ENCODE measurements at places on chromosomes 6 and 20.

DNA sequence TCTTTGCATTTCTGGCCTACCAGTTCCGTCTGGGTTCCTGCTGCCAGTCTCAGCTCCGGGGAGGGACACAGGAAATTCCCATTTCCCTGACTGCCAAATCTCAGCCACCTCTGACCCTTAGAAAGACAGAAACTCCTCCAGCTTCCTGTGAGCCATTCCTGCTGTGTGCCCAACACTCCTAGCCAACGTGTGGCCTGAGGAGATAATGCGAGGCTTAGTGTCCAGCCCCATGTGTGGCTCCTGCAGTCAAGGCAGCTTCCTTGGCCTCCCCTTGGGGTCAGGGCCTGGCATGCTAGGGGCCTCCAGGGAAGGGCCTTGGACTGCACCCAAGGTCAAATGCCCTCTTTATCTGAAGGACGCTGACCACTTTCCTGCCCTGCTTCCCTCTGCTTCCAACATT lies 45.1 kb downstream of the MAFB start:
- no peak for DNase-seq

DNA sequence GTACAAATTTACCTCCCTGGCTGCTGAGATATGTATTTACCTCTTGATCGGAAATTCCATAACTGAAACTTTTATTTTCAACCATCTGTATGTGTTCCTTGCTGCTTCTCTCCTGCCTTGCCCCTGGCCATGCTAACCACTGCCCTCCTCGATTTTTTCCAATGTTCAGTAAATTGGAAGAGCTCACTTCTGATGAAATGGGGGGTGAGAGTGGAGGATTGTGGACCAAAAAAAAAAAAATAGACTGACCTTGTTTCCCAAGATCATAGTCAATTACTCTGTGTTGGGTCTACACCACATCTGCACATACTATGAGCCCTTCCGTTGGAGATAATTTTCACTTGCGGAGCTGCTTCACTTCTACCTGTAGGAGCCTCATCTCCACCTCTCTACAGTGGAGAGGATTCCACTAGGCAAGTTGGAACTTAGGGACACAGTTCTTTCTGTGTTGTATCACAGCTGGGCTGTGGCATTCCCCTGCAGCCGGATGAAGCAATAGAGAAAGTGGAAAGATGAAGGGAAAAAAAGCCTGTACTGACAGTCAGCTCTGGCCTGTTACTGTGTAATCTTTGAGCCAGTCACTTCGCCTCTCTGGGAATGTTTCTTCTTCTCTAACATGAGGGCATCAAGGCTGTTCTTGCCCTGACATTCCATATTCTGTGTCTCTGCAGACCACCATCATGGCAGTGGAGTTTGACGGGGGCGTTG lies 1.6 kb downstream of the PSMB9 start:
- DNase-seq = no peak

GRCh38 chr6:108804956-108805355 lies 43.3 kb upstream of the ARMC2 start:
- no peak for DNase-seq

DNA sequence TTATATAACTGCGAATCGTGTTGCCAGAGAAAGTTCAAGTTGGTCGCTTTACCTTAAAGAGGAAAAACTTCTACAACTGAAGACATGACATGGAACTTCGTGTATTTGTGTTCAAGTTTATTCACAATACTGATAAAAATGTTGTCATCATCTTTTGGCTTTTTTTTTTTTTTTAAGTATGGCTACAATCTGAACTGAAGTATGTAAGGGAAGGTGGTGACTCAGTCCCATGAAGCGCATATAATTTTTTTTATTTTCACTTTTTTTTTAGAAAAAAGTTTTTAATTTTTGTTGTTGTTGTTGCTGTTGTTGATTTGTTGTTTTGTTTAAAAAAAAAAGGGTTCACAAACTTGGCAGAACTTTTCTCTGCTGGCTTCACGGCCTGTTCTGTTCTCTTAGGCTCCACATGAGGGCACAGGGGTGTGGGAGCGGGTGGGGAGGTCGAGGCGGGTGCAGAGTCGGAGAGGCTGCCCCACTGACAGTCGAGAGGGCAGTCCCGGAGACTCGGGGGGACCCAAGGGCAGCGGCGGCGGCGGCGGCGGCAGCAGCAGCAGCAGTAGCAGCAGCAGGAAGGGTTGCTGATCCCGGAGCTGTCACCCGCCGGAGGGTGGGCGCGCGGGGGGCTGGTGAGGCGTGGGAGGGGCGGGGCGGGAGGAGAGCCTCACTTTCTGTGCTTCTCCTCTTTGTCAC lies 17.0 kb downstream of the TFAP2A start:
- no peak for DNase-seq

DNA sequence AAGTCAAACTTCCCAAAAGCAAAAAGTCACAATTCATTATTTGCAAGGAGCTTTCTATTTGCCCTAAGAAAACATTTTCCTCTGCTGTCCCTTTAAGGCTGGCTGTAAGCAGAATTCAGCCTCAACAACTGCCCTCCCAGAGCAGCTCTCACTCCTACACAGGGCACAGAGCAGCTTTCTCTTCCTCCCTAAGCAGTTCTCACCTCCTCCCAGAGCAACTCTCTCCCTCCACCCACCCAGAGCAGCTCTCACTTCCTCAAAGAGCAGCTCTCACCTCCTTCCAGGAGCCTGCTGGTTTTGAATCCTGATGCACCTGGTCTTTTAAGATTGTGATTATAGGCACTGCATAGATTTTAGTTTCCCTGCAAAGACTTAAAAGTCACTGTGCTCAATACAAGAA lies 120.6 kb upstream of the TMEM181 start:
- no peak for DNase-seq

- DNase-seq = no peak
These were observed 19.6 kb downstream of the FOXC1 start for GRCh38 chr6:1629316-1629715.

- DNase-seq = peak; percentile 41
These were observed 37.8 kb upstream of the IGF2R start for GRCh38 chr6:159931112-159931511.

GRCh38 chr20:37154684-37155298 lies 24.3 kb upstream of the RPN2 start:
- no peak for DNase-seq

Data from stimulated activated CD8-positive, alpha-beta memory T cell treated with anti-CD3 and anti-CD28 coated beads, Interleukin-4, amount 100 ng/mL, for 48 hours (primary cell).